ENCODE measurements at places on chromosomes 12 and 14. TPM values are rescaled to one million over a fixed set of nuclear protein-coding genes. Genes with fewer than 3 reads are reported as not detected.

DNA sequence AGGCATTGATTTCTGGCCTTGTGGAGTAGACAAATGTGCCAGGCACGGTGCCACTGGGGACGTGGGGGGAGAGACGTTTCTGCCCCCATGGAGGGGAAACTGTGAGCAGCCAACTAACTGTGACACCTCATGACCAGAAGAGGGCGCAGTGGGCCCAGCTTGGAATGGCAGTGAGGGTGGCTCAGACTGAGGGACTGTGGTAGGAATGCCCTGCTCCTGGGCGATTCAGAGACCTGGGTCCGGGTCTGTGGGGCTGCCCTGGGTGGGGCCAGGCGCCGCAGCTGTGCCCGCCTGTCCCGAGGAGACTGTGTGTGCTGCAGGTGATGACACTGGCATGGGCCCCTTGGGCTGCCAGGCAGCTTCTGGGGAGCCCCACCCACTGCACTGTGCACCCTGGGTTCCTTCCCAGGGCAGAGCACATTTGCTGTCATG is 60.6 kb downstream of the SLC25A47 start:
- no peak overlapping the region for H3K4me3 ChIP-seq
- no peaks in the 10 kb centered on the region for H3K36me3 ChIP-seq
- DNase-seq: peak; percentile 70
- H3K4me1 ChIP-seq: no peaks in the 10 kb centered on the region
- H3K27me3 ChIP-seq: no peaks in the 10 kb centered on the region

GRCh38 chr12:123829561-123829960 is 67.5 kb downstream of the DNAH10 start:
- H3K36me3 ChIP-seq: no peaks in the 10 kb centered on the region
- no peaks in the 10 kb centered on the region for H3K27me3 ChIP-seq
- H3K4me1 ChIP-seq: no peaks in the 10 kb centered on the region
- H3K27ac ChIP-seq: no peak overlapping the region

DNA sequence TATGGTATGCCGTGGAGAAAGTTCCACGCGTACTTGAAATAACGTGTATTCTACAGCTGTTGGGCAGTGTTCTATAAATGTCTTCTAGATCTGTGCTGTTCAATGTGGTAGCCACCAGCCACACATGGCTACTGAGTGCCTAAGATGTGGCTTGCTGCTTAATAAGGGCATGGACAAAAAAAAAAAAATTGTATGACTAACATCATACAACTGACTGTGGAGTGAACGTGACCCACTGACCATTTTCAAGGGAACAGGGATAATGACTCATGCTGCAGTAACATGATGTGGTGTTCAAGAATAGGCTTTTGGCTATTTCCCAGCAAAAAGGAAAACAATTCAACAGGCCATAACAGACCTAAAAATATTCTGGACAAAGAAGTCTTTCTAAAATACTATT is 13.0 kb downstream of the ATG14 start:
- H3K36me3 ChIP-seq: no peaks in the 10 kb centered on the region
- no peak for DNase-seq
- H3K4me1 ChIP-seq: no peaks in the 10 kb centered on the region
- peak overlapping the region; percentile 51 for H3K27ac ChIP-seq
- no peak overlapping the region for H3K4me3 ChIP-seq
- H3K27me3 ChIP-seq: no peaks in the 10 kb centered on the region

DNA sequence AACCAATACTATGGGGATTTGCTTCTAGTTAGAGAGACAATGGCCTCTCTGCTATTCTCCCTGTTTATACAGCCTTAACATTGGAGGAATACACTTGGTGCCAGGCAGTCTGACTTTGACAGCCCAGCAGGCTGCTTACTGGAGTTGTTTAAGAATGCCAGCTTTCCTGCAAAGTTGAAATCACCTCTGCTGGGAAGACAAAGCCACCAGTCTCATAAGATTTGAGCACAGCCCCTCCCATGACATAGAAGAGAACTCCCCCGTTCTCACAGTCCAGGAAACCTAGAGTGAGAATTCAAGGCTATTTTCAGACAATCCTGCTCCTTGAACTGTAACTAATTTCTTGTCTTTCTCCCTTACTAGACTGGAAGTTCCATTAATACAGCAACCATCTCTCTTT is 21.1 kb upstream of the CATSPERB start:
- H3K36me3 ChIP-seq: no peaks in the 10 kb centered on the region
- H3K27me3 ChIP-seq: no peaks in the 10 kb centered on the region
- DNase-seq: no peak
- peaks cover 7% of the 10 kb centered on the region for H3K4me1 ChIP-seq
- H3K4me3 ChIP-seq: no peak overlapping the region
- no peak overlapping the region for H3K27ac ChIP-seq

- no peak overlapping the region for H3K4me3 ChIP-seq
- H3K4me1 ChIP-seq: no peaks in the 10 kb centered on the region
- H3K27me3 ChIP-seq: no peaks in the 10 kb centered on the region
- DNase-seq: no peak
- no peaks in the 10 kb centered on the region for H3K36me3 ChIP-seq
- no peak overlapping the region for H3K27ac ChIP-seq
These were observed 411.2 kb downstream of the NPAS3 start for GRCh38 chr14:33349871-33350270.

- H3K4me3 ChIP-seq: no peak overlapping the region
- H3K27ac ChIP-seq: no peak overlapping the region
- no peaks in the 10 kb centered on the region for H3K4me1 ChIP-seq
- DNase-seq: peak; percentile 80
These were observed 15.6 kb downstream of the BAG5 start for GRCh38 chr14:103546652-103547454.

- no peak overlapping the region for H3K4me3 ChIP-seq
- no peaks in the 10 kb centered on the region for H3K27me3 ChIP-seq
- no peaks in the 10 kb centered on the region for H3K4me1 ChIP-seq
These were observed 93.9 kb upstream of the DIO3 start for GRCh38 chr14:101467181-101467926.

DNA sequence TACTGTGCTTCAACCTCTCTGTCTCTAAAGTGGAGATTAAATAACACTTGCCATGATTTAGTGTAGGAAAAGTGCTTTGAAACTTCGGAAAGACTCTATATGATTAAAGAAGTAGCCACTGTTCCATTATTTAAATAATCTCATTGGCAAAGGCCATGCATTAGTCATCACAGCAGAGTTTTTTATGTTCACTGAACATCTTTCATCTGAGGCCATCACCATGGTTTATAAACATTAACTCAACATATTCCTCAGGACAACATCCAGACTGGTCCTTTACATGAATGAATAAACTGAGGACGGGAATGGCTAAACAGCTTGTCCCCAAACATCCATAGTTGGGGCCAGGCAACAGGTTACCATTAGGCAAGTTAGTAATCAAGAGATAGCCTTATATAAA is 124.6 kb upstream of the FRMD6 start:
- DNase-seq: no peak
- H3K4me3 ChIP-seq: no peak overlapping the region
- H3K36me3 ChIP-seq: no peaks in the 10 kb centered on the region
- H3K27ac ChIP-seq: no peak overlapping the region
- peaks cover 2% of the 10 kb centered on the region for H3K27me3 ChIP-seq

DNA sequence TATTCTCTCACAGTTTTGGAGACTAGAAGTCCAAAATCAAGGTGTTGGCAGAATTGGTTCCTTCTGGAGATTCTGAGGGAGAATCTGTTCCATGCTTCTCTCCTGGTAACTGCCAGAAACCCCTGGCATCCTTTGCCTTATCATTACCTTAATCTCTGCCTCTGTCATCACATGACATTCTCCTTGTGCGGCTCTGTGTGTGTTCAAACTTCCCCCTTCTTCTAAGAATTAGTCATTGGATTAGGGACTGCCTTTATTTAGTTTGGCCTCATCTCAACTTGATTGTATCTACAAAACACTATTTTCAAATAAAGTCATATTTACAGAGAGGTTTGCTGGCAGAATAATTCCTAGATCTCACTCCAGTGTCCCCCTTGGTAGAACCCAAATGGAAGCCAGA is 68.9 kb downstream of the ZNF641 start:
- H3K27me3 ChIP-seq: no peaks in the 10 kb centered on the region
- no peaks in the 10 kb centered on the region for H3K4me1 ChIP-seq

TPH2 gene
- total RNA-seq: not detected

DNA sequence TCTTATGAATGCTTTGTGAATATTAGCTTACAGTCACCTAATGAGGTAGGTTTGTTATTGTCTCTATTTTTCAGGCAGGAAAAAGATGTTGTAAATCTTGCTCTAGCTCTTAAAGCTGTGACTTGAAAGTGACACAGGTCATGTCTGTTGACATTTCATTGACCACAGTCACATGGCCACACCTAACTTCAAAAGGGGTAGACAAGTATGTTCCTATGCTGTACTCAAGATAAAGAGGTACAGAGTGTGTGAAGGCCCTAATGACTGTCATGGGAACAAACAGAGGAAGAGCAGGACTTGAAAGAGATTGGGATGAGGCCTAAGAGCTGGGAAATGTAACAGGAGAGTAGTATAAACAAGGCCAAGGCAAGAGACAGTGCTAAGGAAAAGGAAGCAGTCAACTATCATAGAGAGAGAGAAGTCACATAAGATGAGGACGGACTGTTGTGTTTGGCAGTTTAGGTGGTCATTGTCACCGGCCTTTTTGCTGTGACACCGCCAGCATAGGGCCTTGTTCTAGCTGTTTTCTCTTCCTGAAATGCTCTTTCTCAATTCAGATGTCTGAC is 181.0 kb downstream of the CFAP54 start:
- no peak for DNase-seq
- no peak overlapping the region for H3K27ac ChIP-seq
- H3K4me1 ChIP-seq: no peaks in the 10 kb centered on the region
- no peaks in the 10 kb centered on the region for H3K36me3 ChIP-seq
- H3K27me3 ChIP-seq: no peaks in the 10 kb centered on the region

DNA sequence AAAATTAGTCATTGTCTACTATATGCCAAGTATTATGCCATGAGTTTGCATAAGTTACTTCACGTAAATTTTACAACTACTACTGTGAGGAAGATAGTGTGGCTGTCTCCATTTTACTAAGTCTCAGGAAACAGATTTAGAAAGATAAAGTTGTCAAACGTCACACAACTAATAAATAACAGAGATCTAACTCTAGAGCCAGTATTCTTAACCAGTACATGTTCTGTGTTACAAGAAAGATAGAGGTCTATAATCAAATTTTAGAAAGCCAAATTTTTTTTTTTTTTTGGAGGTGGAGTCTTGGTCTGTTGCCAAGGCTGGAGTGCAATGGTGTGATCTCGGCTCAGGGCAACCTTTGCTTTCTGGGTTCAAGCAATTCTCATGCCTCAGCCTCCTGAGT is 14.2 kb downstream of the CLEC4C start:
- no peak overlapping the region for H3K4me3 ChIP-seq
- no peak overlapping the region for H3K27ac ChIP-seq
- no peaks in the 10 kb centered on the region for H3K4me1 ChIP-seq
- no peak for DNase-seq
- no peaks in the 10 kb centered on the region for H3K36me3 ChIP-seq

EXD2 gene
- total RNA-seq: 19.4 TPM

SOX5 gene
- total RNA-seq: 58.3 TPM

GRCh38 chr14:63992858-63993257 is 140.1 kb downstream of the SYNE2 start:
- peaks cover 4% of the 10 kb centered on the region for H3K36me3 ChIP-seq
- DNase-seq: no peak
- H3K27me3 ChIP-seq: no peaks in the 10 kb centered on the region
- no peaks in the 10 kb centered on the region for H3K4me1 ChIP-seq

DNA sequence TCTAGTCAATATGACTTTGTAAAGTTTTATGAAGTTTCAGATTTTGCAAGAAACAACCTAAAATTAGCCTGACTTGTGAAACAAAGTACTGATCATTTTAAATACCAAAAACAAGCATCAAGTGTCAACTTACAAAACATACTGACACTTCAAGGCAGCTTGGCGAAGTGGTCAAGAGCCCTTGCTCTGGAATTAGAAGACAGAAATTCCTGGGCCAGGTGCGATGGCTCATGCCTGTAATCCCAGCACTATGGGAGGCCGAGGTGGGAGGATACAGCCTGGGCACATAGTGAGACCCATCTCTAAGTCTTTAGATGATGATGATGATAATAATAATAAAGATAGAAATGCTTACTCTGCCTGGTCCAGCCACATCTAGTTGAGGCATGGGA is 45.4 kb upstream of the NR2C1 start:
- no peak for DNase-seq
- H3K4me3 ChIP-seq: no peak overlapping the region
- H3K27ac ChIP-seq: no peak overlapping the region
- no peaks in the 10 kb centered on the region for H3K36me3 ChIP-seq
- H3K4me1 ChIP-seq: peaks cover 4% of the 10 kb centered on the region

GRCh38 chr14:81990312-81990761 is 456.7 kb upstream of the SEL1L start:
- no peaks in the 10 kb centered on the region for H3K36me3 ChIP-seq
- H3K27ac ChIP-seq: no peak overlapping the region

PDE3A gene
- total RNA-seq: 99.3 TPM

- no peaks in the 10 kb centered on the region for H3K27me3 ChIP-seq
- H3K4me1 ChIP-seq: no peaks in the 10 kb centered on the region
- no peak overlapping the region for H3K27ac ChIP-seq
- no peak for DNase-seq
These were observed 142.6 kb upstream of the CPSF6 start for GRCh38 chr12:69096669-69097335.

GRCh38 chr12:21330682-21331253 is 3.9 kb downstream of the SLCO1A2 start:
- no peak for DNase-seq
- no peaks in the 10 kb centered on the region for H3K36me3 ChIP-seq
- H3K4me3 ChIP-seq: no peak overlapping the region
- H3K27ac ChIP-seq: no peak overlapping the region
- no peaks in the 10 kb centered on the region for H3K4me1 ChIP-seq
- no peaks in the 10 kb centered on the region for H3K27me3 ChIP-seq

DNA sequence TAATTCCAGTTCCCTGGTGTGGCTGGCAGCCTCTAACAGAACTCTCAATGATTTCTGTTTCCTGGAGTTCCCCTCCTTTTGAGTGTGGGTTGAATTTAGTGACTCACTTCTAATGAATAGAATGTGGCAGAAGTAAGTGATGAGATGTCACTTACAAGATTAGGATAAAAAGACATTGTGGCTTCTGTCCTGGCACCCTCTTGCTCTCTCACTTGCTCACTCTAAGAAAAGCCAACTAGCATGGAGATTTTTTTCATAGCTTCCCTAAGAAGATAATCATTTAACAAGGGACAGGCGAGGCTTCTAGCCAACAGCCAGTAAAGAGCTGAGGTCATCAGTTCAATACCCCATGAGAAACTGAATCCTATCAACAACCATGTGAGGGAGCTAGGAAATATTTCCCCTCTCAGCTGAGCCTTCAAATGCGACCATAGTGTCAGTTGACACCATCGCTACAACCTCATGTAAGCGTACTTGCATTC is 156.7 kb downstream of the TMTC3 start:
- no peak overlapping the region for H3K27ac ChIP-seq
- no peak overlapping the region for H3K4me3 ChIP-seq
- DNase-seq: no peak
- no peaks in the 10 kb centered on the region for H3K36me3 ChIP-seq
- H3K4me1 ChIP-seq: no peaks in the 10 kb centered on the region

- no peaks in the 10 kb centered on the region for H3K36me3 ChIP-seq
- no peak for DNase-seq
- H3K27me3 ChIP-seq: no peaks in the 10 kb centered on the region
- peak overlapping the region; percentile 79 for H3K27ac ChIP-seq
- H3K4me3 ChIP-seq: no peak overlapping the region
These were observed 363.0 kb upstream of the FKBP4 start for GRCh38 chr12:2431810-2432209.

LACRT gene
- total RNA-seq: not detected

RPGRIP1 gene
- total RNA-seq: 0.39 TPM

TDRD9 gene
- 1.7 TPM for total RNA-seq

NFKBIA gene
- 186 TPM for total RNA-seq
